CD4-positive, alpha-beta T cell treated with Interleukin-15 for 4 hours (primary cell): ENCODE measurements at places on chromosomes 3 and 15.

- DNase-seq: no peak
Observed at GRCh38 chr15:53808058-53808706, 48.7 kb upstream of the WDR72 start.

DNA sequence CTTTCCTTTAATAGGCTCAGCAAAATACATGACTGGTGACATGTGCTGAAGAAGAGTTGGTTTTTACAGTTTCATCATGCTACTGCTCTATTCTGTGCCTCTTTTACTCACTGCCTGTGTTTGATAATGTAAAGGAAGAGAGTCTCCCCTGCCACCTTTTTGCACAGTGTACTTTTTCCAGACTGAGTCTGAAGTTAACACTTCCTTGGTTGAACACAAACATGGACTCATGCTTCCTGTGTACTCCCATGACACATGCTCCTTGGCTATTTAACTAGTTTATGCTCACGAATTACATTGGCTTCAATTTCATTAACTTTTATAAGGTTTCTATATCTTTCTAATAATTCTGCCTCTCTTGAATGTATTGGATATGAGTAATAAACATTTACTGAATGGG is 396.1 kb downstream of the VGLL3 start:
- DNase-seq: no peak

DNA sequence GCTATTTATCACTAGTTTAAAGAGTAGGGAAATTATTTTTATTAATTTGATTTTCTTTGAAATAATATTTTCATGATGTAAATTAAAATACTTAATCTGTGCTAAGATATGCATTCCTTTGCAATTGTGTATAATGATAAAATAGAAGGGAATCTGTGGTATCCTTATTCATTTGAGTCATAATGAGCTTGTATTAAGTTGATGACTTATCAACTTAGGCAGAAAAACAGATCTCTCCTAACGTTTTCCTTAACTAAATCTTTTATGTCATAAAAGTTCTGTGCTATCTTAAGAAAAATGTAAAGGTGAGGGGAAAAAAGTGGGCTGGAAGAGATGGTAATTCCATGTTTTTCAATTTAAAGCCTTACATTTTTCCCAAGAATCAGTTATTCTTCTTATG is 1.9 kb downstream of the FGF7 start:
- no peak for DNase-seq

DNA sequence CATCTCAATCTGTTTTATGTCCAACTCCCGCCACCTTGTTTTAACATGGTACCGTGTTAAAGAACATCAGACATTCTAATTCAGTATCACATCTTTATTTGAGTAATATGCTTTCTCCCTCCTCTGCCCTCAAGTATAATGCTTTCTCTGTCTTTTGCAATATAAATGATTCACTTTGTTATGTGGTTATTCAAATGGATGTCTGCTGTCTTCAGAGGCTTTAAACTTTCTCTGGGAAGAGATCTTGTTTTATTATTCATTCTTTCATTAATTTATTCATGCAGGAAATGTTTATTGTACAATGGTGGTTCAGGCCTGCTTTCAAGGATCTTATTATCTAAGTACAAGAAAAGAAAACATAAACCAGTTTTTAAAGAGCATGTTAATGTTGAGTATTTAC is 57.1 kb downstream of the RAP2B start:
- no peak for DNase-seq
